ENCODE measurements at places on chromosomes 6 and 20. TPM values are rescaled to one million over a fixed set of nuclear protein-coding genes. Genes with fewer than 3 reads are reported as not detected.

WASF1 gene
- 11.2 TPM for total RNA-seq

TCP11 gene
- total RNA-seq: not detected

EMILIN3 gene
- 0.62 TPM for total RNA-seq

RMND1 gene
- 59.8 TPM for total RNA-seq
